Nephron progenitor cell (in vitro differentiated cells): ENCODE measurements at places on chromosomes 4 and X.

- DNase-seq, result no peak
Measured at GRCh38 chr4:185137233-185137925, 5.7 kb upstream of the SLC25A4 start.

GRCh38 chrX:97787849-97788248, 904.1 kb downstream of the RPA4 start:
- DNase-seq, result no peak

DNA sequence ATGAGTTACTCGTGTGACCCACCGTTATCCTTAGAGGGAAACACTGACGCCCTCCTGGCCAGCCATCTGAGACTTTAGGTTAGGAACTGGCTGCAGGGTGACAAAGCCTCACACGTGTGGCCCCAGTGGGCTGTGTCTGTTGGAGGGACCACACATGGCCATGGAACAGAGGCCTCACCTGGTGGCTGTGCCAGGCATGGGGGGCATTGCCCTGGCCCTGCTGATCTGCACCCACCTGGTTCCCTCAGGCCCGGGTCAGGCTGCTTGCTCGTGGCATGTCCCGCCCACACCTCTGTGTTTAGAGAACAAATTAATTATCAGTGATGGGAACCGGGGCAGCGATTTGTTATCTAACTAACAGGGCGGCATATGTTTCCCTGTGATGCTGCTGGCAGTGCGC, 100.9 kb upstream of the PSAPL1 start:
- no peak for DNase-seq

DNA sequence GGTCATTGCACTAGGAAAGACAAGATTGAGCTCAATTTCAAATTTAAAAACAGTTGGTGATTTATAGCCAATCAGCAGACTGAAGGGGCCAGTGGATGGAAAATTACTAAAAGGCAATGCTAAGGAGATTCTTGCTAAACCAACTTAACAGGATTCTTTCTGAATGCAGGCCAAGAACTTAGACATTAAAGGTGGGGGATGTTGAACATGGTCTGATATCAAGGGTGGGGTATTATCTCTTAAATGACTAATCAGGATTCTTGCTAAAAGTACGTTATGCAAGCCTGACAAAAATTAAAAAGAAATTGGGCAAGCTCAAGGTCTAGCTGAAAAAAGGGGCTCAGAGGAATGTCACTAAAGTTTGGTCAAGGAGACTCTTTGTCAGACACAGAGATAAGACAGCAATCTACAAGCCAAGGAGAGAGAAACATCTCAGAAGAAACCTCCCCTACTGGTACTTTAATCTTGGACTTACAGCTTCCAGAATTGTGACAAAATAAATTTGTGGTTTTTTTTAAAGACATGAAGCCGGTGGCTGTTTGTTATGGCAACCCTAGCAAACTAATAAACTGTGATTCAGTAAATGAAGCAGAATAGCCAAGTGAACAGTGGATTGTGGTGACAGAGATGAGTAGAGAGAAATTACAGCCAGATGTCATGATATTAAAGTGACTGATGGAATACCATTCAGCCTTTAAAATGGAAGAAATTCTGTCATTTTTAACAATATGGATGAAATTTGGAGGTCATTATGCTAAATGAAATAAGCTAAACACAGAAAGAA, 120.3 kb upstream of the KLHL4 start:
- no peak for DNase-seq

DNA sequence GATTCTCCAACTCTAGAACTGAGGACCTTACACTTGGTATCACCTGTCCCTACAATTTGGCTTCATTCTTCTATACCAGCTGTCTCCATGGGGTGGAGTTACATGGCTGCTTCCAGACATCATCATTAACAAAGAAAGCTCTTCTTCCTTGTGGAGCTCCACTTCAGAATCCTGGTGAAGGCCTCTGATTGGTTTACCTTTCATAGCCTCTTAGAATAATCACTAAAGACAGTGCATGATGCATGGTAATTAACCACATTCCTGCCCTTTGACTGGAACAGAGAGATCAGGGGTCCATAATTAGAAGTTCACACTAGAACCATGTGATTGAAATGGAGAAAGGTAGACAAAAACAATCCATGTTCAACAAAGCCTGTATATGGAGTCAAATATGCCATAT, 112.6 kb upstream of the ZNF827 start:
- no peak for DNase-seq

GRCh38 chrX:71178908-71179307, 34.3 kb downstream of the NLGN3 start:
- peak; percentile 49 for DNase-seq

GRCh38 chr4:102675141-102675540, 85.6 kb downstream of the MANBA start:
- no peak for DNase-seq

DNA sequence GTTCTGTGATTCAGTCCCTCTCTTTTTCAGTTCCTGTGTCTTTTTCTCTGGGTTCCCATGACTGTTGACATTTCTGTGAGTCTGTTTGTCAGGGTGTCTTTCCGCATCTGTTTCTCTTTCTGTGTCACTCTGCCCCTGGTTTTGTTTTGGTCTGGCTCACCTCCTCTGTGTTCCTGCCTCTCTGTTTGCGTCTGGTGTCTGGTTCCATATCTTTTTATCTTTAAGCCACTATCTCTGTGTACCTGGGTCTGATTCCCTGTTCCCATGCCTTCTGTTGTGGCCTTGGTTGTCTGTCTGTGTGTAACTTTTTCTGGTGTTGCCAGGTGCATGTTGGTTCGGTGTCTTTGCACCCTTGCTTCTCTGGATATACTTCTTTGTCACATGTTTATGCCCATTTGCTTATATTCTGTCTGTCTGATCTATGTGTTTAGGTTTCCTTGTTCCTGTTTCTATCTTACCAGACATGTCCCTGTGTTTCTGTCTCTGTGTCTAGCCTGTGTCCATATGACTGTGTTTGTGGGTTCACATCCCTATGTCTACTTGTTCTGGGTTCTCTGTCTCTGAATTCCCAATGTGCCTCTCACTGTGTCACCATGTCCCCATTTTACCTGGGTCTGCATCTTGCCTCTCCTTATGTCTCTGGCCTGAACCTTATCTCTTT, 50.2 kb downstream of the ITIH6 start:
- DNase-seq, result no peak

DNA sequence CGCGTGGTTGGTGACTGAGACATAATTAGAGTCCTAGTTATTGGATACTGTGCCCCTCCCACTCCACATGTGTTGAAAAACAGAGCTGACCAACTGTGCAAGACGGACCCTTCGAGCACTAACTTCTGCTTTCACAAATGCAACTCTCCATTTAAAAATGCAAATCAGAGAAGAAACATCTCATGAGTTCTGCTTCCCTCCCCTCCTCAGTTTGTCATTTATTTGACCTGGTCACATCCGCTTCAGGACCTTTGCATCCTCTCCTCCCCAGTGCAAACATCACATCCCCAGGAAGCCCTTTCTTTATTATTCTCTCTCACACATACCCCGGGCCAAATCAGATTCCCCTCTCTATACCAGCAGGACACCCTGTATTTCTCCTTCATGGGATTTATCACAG, 38.1 kb upstream of the NOCT start:
- no peak for DNase-seq

DNA sequence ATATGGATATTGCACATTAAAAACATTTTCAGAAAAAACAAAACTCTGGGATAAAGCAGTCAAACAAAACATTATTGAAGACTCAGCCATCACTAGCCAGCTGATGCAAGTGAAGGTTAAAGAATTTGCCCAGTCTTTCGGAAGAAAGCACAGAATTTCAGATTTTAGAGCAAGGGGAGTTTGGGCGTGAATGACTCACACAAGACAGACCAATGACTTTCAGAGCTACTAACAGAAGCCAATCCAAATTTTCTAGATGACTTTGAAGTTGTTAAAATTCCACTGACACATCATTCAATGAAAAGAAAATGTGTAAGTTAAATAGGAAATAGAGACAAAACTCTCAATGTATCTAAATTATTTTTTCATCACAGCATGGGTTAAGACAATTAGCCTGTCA, 4.0 kb downstream of the MRFAP1L1 start:
- no peak for DNase-seq

DNA sequence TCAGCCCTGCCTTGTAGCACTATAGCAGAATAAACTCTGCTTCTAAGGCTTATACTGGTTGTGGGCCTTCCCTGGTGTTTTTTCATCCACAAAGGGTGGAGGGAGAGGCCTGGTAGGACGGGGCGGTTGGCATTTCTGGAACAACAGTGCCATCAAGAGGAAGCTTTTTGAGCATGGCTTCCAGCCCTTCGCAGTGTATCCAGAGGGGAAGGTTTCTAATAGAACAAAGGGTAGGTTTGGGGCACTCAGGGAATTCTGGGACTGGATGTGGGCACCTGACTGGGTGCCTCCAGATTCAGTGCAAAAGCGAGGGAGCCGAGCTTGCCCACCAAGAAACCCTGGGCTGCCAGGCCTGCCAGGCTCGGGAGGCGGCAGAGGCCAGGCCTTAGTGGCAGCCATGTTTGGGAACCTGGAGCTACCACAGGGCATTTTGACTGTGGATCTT, 229.6 kb upstream of the AGTR2 start:
- DNase-seq, result no peak

GRCh38 chrX:2828344-2828958, at the start of gene GYG2:
Gene GYG2 (plus strand): TSS chrX:2828930. CDS start chrX:2830189, 1,259 bp downstream.
- peak; percentile 87 for DNase-seq

- DNase-seq, result no peak
Measured at GRCh38 chr4:142036795-142037583, 400.6 kb downstream of the IL15 start.

DNA sequence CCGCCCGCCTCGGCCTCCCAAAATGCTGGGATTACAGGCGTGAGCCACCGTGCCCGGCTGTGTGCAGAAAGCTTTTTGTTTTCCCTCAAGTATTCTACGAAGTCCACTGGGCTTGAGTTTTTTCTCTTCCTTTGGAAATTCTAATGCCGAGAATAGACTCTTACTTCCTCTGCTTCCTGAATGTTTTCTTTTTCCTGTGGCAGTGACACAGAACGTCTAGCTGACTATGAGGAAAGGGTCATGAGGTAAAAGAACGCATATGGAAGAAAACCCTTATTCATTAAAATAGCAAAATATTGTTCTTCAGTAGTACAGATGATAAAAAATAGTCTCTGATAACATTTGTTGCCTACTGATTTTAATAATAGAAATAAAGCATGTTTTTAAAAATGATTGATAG, 4.9 kb upstream of the SLC25A4 start:
- no peak for DNase-seq

- DNase-seq, result peak; percentile 2
Measured at GRCh38 chrX:13898083-13898482, 81.2 kb upstream of the GPM6B start.

DNA sequence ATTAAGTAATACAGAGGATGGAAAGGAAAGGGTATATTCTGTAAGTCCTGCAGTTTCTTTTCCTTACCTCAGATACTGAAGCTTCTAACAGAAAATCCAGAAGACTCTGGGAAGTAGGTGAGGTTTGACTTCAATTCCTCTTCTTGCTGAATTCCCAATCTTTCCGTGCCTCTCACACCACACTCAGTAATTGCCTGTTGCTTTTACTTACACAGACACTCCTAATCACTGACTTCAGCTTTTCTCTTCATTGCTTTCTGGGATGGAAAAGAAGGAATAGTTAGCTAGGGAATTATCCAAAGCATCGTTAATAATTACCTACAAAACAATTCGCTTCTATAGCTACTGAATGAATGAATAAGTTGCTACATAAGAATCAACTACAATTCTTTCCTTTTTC, 163.6 kb downstream of the FBXO8 start:
- DNase-seq, result no peak

GRCh38 chr4:90994851-90995574, 867.8 kb downstream of the CCSER1 start:
- DNase-seq, result no peak

GRCh38 chr4:184104419-184105101, 113.1 kb downstream of the ENPP6 start:
- DNase-seq, result no peak

DNA sequence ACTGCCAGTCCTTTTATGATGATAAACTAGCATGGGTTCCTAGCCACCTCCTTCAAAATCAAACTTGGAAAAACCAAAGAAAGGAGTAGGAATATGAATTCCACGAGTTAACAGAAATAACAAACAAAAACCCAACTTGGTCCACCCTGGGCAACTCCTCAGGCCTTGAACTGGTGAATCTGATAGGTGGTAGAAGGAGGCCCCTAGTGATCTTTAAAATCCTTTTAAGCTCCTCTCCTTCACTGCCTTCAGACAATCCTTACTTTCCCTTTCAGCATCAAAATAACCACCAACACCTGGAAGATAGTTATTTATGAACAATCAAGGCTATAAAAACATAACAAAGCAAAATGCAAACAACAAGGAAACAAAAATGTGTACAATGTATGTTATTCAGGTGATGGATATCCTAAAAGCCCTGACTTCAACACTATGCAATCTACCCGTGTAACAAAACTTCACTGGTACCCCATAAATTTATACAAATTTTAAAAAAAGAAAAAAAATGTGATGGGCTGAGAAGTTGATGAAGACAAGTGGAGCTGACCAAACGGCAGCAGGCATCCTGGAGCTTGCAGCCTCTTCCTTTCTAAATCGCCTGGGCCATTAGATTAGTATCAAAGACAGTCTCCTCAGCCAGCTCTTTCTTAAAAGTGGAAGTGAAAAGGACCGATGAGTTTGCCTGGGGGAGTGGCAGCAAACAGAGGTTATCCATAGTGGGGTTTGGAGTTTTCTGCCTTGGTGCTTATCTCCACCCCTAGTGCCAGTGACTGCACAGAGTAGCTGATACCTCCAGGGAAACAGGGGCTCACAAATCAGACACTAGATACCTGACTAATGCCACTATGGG, 179.6 kb downstream of the TMA16 start:
- no peak for DNase-seq

DNA sequence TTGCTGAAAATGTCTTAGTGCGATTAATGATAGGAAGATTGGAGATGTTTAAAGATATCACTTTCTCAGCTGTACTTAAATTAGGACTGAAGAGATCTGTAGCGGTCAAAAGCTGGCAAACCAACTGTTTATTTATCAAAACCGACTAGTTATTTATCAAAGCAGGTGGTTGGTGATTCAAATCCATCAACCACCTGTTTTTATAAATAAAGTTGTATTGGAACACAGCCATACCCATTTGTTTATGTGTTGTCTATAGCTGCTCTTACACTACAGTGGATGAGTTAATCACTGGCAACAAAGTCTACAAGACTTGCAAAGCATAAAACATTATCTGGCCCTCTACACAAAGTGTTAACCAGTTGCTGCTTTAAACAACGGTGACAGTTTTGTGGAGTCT, 76.8 kb downstream of the IL15 start:
- no peak for DNase-seq

DNA sequence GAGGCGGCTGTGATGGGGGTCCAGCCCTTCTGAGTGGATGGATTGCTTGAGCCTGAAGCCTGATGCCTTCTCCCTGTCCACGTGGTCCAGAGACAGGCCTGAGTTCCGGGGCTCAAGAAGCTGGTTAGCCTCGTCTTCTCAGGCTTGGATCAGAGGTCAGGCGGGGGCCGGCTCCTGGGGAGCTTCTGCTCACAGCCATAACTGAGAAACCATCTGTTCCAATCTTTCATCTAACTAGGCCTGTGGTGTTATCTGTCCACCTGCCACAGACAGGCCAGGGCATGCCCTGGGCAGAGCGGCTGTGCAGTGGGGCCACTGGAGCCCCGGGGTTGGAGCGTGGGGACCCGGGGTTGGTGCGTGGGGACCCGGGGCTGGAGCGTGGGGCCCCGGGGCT, 63.1 kb downstream of the SORCS2 start:
- no peak for DNase-seq
